NCI-H1092 (cell line): ENCODE measurements at places on chromosomes 13 and 19.

GRCh38 chr13:41611385-41611784 lies 154.0 kb downstream of the RGCC start:
- DNase-seq, result no peak

DNA sequence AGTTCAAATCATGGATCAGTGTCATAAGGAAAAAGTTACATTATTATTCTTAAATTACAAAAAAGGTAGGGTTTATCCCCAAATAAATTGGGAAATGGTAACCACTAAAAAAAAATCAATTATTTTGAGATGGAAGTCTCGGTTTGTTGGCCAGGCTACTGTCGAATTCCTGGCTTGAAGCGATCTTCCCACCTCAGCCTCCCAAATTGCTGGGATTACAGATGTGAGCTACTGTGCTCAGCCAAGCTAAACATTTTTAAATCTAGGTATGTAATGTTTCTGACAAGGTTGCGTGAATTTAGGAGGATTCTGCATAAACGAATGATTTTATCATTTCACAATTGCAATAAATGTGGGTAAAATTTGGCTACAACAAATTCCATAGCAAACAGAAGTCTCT lies 2.0 kb downstream of the NAA16 start:
- DNase-seq, result no peak

DNA sequence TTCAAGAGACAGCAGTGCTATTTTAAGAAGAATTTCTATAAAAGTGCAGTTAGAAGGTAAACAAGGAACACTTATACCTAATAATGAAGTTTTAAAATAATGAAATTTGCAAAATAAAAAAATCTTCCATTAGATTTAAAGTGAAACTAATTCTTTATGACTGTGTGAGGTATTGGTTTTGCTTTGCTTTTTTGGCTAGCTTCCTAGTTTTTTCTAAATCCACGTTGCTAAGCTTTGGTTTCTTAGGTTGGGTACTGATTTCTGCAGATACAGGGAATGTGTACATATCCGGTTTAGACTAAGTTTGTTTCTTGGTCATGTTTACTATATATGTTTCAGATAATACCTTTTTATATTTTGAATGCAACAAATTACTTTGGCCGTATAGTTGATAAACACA lies 59.8 kb downstream of the SLC7A9 start:
- no peak for DNase-seq

GRCh38 chr13:112890316-112891145 lies 78.5 kb upstream of the MCF2L start:
- no peak for DNase-seq

DNA sequence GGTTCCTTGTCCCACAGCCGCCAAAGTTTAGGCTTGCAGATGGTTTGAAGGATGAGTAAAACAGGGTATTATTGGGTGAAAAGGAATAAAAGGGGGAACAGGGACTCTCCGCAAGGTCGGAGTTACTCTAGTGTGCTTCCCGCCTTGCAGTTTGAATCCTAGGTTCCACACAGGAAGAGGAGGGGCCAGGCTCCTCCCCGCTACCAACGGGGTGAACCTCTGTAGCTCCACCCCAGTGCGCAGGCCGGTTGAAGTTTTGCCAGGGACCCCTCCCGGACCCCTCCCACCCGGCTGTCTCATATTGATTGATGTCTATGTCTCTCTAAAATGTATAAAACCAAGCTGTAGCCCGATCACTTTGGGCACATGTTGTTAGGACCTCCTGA lies 11.6 kb upstream of the GTF2F2 start:
- no peak for DNase-seq

DNA sequence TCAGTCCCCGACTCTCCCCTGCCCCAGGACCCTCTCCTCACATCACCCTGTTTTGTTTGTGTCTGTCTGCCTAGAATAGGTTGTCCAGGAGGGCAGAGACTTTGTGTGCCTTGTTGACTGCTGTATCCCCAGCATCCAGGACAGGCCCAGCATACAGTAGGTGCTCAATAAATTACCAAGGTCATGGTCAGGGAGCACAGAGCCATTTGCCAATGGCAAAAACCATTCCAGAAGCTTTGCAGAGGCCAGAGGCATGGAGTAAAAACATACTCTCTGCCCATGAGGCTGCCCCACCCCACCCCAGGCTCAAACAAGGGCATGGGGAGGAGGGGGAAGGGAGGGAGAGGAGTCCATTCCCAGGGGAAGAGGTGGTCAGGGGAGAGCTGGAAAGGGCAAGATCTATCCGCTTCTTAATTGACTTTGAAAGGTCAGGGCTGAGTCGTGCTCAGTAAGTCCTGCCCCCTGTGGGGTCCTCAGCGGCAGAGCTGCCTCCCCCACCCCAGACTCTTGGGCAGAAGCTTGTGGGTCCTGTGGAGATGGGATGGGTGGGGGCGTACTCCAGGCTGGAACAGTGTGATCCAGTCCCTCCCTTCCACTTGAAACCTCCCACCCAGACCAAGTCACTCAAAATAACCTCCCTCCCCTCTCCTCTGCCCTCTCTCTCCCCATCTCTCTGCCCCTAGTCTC lies 4.4 kb downstream of the GPR4 start:
- no peak for DNase-seq

- no peak for DNase-seq
These were observed 42.3 kb downstream of the ZNF611 start for GRCh38 chr19:52692431-52693008.

GRCh38 chr13:97521726-97522125 lies 87.8 kb downstream of the RAP2A start:
- no peak for DNase-seq

DNA sequence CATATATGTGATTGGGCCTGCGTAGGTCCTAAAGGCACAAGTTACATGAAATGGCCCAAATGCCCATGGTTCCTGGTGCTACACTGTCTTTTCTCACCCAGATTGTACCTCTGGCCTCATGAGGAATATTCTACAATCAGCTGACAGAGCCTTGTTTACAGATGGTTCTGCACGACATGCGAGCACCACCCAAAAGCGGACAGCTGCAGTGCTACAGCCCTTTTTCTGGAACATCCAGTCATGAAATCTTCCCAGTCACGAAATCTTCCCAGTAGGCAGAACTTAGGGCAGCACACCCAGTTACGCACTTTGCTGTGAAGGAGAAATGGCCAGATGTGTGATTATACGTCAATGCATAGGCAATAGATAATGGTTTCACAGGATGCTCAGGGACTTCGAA lies 7.7 kb upstream of the ELF1 start:
- no peak for DNase-seq

DNA sequence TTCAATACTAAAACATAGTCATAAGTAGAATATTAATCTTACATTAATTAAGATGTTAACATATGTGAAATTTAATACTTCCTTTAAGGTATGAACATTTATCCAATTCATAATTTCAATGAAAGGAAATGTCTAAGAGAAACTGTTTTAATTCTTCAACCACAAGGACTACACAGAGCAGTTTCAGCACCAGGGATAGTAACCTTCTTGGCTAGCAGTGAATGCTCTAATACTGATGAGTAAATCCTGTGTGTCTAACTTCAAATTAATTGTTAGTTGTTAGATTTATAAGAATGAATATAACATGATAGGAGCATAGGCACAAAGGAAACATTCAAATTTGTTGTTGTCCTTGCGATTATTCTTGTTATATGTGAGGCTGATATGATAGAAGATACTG lies 15.6 kb upstream of the NBEA start:
- DNase-seq, result no peak

DNA sequence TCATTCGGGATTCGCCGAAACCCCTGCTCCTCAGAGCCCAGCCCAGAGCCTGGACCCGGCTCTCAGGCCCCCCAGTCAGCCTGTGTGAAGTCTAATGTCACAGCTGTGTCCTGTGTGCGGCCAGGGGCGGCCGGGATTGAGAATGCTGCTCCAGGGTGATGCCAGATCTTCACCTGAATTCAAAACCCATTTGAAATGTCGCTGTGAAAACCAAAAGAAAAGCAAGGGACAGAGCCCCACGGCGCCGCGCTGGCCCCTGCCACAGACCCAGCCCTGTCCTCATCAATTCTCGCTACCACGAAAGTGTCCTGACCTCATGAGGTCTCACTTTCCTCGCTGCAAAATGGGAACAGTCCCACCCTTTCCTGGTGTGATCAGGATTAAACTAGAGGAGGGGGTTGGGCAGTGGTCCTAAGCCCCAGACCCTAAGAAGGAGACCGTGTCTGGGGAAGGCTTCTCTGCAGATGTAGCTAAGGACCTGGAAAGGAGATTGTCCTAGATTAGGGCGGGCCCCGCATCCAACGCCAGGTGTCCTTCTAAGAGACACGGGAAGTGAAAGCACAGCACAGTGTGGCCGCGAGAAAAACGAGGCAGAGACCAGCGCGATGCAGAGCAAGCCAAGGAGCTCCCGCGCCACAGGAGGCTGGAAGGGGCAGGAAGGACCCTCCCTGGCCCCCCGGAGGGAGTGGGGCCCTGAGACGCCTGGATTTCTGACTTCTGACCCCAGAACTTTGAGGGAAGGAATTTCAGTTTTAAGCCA lies 34.0 kb upstream of the SPACA7 start:
- no peak for DNase-seq

- no peak for DNase-seq
These were observed 11.5 kb downstream of the S1PR2 start for GRCh38 chr19:10219678-10220077.

- DNase-seq, result peak; percentile 39
These were observed 684.7 kb upstream of the SLITRK5 start for GRCh38 chr13:86986448-86986847.

- DNase-seq, result no peak
These were observed 12.4 kb upstream of the RANBP3 start for GRCh38 chr19:5990289-5990797.

GRCh38 chr13:77429320-77430142 lies 102.6 kb upstream of the MYCBP2 start:
- no peak for DNase-seq

- DNase-seq, result no peak
These were observed 173.7 kb downstream of the TBC1D4 start for GRCh38 chr13:75308222-75308621.

DNA sequence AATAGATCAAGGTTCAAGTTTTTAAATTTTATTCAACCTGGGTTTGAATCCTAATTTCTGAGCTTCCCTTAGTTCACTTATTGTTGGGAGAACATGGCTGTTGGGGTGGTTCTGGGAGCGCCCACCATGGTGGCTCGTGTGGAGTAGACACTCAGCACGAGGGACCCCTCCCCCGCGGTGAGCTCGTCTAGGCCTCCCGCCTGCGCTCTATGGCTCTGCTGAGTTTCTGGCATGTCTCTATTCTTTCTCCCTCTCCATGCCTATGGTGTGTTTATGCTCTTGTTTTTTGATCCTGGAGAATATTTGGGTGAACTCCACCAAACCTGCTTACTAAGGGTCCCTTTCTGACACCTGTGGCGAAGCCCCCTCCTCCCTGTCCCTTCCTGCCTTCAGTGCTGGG lies 1.6 kb upstream of the EPN1 start:
- no peak for DNase-seq

GRCh38 chr13:75636436-75637180 lies 478 bp downstream of the LMO7 start:
- peak; percentile 51 for DNase-seq

GRCh38 chr19:7740682-7741054 lies 6.7 kb downstream of the CD209 start:
- no peak for DNase-seq

GRCh38 chr13:24224232-24224680 lies 63.7 kb downstream of the SPATA13 start:
- no peak for DNase-seq

DNA sequence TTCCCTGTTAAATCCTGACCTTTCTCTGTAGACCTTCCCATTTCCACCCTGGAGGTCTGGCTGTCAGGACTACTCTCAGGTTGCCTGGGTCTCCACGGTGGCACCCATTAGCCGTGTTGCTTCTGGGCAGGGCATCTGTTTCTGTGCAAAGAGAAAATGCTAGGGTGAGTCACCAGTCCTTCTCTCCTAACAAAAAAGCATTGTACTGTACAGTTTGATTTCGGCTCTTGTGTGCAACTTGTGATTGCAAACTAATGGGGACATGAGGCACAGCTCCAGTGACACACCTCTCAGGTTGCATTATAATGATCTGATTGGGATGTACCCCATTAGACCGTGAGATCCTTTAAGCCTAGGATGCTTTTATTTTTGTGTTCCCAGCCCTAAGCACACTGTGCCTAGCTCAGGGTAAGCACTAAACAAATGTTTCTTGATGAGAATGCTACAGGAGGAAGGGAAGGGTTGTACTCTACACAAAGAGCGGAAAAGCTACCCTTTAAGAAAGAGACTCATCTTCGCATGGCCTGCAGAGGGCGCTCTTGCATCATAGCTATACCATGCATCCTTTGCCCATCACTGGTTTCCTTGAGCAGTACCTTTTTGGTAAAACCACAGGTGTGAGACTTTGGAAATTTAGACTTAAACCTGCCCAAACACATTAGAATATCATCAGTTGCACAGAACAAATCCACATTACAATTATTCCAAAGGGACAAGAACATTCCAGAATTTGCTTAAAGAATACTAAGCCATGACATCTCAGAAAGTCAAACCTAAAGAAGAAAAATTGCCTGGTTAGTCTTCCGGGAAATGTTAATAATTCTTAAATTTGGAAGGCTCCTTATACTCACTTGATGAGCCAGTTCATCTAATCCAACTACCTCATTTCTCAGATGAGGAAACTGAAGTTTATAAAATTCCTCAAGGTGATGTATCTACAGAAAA lies 20.3 kb upstream of the TRIM13 start:
- DNase-seq, result peak; percentile 49

DNA sequence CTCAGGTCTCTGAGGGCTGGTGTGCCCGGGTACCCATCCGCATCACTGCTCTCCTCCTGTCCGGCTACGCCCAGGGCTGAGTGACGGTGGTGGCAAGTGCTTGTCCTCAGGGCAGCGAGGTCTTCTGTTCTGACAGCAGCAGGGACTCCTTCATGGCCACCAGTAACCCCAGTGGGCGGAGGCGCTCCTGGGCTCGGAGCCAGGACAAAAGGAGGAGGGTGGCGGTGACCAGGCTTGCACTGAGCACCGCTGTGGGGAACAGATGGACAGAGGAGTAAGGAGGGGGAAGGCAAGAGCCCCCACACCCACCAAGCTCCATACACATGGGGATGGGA lies 5.8 kb downstream of the CD320 start:
- no peak for DNase-seq

DNA sequence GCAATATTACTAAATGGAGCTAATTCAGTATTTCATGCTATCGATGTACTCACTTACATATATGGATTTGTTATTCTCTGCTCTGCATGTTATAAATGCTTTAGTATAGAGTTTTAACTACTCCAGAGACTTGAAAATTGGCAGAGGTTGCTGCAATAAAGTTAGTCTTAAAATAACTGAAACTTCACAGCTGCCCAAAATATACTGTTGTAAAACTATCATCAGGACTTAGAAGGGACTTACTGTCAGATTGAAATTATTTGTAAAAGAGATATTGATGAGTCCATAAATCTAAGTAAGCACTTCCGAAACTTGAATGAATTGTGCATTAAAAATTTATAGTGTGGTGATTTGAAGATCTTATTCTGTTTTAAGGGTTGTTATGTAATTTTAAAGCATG lies 1178.2 kb upstream of the PCDH20 start:
- DNase-seq, result no peak
